ENCODE measurements at places on chromosomes 3 and 15.
A peak's percentile ranks its signal among the peaks of the same experiment; 100 is the strongest.

DNA sequence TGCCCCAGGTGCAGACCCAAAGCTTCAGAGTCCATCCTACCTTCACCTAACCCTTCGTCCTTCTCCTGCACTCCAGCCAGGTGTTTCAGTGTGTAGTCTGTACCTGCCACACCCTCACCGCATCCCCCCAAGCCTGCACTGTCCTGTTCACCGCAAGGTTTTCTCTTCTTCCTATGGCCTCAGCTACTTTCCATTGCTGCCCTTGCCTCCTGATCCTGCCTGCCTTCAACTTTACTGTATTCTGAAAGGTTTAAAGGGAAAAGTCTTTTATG, 9.3 kb downstream of the GPR160 start:
- no peak for DNase-seq

DNA sequence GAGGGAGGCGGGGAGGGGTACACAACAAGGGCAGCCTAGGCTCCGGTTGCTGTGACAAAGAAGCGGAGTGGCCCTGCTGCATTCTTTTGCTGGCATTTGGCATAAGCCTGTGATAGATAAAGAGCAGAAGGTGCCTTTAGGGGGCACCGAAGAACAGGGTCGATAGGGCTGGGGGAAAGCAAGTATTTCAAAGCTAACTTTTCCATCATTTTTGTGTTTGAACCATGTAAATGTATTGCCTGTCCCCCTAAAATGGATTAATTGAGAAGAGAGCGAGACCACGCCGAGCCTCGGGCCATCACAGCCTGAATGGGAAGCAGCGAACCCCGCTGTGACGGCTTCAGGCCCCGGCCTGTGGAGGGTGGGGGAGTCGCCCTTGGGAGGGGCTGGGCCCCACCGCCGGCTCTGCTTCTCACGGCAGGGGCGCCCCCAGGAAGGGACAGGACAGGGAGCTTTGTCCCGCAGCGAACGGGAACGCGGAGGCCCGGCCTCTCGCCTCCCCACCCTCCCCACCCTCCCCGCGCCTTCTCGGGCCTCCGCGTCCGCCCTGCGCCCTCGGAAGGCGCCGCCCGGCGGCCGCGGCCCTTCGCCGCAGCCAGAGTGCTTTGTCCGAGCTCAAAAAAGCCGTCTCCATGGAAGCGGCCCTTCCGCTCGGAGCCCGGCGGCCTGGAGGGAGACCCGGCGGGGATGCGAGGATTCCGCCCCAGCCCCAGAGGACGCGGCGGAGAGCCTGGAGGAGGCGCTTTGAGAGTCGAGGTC, 32.4 kb upstream of the ALDH1L1 start:
- peak; percentile 62 for DNase-seq

- DNase-seq, result peak; percentile 25
Measured at GRCh38 chr3:126019683-126020082, 50.7 kb downstream of the ROPN1B start.

DNA sequence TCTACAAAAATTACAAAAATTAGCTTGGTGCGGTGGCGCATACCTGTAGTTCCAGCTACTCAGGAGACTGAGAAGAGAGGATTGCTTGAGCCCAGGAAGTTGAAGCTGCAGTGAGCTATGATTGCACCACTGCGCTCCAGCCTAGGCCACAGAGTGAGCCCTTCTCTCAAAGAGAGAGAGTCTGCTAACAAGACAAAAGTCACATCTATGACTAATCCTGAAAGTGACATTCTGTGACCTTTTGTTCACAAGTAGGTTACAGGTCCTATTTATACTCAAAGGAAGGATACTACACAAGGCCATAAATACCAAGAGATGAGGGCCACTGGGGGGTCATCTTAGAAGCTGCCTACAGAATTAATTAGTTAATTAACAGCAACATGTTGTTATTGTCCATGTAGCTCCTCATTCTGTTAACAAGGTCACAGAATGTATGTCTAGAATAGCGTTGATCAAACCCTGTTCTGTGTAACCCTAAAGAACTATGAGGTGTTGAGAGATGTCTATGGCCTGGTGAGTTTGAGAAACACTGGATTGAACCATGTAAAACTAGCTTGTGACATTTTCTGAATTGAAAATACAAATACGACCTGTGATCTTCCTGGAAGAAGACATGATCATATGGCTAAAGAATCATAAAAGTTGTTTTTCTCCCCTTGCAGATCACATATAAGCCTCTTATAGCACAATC, 97.0 kb downstream of the SAMMSON start:
- no peak for DNase-seq

GRCh38 chr15:81754078-81754477, 291.7 kb downstream of the MEX3B start:
- DNase-seq, result no peak

- DNase-seq, result no peak
Measured at GRCh38 chr3:96991231-96991630, 176.8 kb downstream of the EPHA6 start.

GRCh38 chr15:74781431-74782258, at the start of gene CSK:
CSK (plus strand) TSS chr15:74782080; CDS start chr15:74798298, 16,218 bp downstream.
- peak; percentile 83 for DNase-seq

- no peak for DNase-seq
Measured at GRCh38 chr15:39180483-39180933, 400.4 kb upstream of the THBS1 start.

DNA sequence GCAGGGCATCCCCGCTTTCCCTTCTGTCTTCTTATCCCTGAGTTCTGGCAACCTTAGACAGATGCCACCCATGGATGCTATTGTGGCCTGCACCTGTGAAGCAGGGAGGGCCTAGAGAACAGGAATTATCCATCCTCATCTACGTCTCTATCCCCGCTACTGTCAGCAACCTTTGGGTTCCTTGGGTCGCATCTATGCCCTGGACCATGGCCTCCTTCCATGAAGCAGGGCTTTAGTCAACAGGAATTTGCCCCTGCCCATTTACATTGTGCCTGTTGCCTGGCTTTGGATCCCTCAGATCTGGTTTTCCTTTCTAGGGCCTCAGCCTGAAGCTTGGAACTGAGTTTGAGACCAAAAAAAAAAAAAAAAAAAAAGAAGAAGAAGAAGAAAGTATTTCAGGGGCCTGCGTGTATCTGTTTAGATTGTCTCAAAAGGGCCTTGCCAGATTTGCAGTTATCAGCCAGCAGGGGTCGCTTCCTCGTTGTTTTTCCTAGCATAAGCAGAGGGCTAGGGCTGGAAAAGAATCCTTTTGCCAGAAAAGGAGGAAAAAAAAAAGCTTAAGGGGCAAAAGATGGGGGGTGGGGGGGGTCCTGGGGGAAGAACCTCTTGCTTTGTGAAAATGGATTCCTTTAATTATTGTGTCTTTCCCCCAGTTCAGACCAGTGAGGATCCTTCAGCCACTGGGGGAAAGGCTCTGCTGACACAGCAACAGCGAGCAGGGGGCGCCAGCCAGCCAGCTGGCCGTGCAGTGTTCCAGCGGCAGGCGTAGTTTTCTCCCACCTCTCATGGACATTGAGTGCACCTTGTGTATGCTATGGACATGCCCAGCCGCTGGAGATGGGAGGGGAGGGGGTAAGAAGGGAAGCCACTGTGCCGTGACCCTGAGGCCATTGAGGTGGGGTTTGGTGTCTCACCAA, 65.7 kb upstream of the ALDH1L1 start:
- no peak for DNase-seq

- DNase-seq, result no peak
Measured at GRCh38 chr3:66140106-66140505, 80.7 kb upstream of the SLC25A26 start.

DNA sequence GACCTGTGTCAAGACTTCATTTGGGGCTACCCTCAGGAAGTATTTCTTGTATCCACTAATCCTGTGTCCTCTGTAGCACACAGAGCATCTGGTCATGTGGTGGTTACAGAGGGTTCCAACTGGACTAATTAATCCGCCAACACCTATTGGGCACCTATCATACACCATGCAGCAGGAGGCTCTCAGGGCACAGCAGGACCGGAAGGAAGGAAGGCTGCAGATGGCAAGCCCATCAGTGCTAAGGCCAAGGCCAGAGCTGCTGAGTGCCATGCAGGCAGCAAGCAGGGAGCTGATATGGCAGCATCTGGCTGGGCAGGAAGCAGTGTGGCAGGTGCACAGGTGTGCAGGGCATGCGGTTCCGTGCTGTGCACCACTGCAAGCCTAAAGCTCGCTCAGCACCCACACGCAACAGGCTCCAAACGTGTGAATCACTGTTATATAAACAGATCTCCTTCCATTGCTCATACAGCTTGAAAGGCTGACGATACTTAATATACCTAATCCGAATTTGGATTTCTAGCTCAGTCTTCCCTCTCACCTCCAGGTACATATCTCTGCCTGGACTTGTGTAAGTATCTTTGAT, 64.4 kb upstream of the SNRPA1 start:
- no peak for DNase-seq

DNA sequence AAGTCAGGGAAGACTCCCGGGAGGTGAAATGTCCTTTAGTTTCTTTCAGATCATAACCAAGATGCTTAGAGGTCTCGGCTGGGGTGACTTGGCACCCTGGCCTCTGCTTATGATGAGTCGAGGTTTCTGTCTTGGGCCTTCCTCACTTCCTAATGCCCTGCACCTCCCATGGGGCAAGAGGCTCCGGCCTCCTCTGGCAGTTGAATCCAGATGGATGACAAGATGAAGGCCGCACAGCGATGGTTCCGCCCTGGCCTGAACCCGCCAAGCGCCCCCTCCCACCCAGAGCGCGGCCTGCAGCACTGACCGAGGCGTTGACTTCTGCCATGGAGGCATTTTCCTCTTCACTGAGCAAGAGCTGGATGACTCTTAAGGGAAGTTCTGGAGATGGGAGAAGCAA, 31.3 kb downstream of the MUC20 start:
- no peak for DNase-seq

DNA sequence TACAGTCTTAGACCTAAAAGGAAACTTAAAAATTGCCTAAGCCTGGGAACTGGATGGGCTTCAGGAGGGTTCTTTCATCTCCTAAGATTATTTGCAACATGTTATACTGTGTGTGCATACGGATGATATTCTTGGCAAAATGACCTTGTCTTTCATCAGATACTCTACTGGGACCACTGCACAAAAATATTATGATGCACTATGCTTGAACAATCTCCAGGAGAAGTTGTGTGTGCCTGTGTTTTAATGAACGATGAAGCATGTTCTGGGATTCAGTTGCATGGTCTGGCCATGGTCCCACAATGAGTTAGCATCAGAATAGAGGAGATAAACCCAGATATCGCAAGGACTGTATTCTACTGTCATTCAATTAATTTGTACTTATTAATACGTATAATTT, 68.7 kb downstream of the GAP43 start:
- DNase-seq, result no peak

GRCh38 chr3:109047366-109047765, 70.6 kb downstream of the MORC1 start:
- no peak for DNase-seq

Data from left hindlimb (tissue), 1 donor.